Naive B cell (primary cell): ENCODE measurements at places on chromosomes 5 and 9. TPM values are rescaled to one million over a fixed set of nuclear protein-coding genes. Genes with fewer than 3 reads are reported as not detected.

Gene FSTL4
- not detected for polyA plus RNA-seq

DNA sequence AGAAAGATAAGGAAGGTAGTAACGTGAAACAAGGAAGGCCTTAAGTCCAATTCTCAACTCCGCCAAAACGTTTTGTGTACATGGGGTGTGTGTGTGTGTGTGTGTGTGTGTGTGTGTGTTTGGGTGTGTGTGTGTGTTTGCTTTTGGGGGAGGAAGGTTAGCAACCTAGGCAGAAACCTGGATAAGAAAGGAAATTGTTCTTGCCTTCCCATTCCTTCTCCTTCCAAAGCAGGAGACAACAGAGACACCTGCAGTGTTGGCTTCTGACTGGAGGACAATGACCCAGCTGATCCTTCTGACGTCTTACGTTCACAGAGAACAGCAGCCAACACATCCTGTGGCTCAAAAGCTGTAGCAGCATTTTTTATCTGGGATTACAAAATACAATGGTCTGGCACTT lies 4.1 kb upstream of the CCNG1 start:
- peaks cover 16% of the 10 kb centered on the region for H3K4me1 ChIP-seq
- H3K27me3 ChIP-seq, result peaks cover 15% of the 10 kb centered on the region
- no peak overlapping the region for H3K27ac ChIP-seq
- H3K36me3 ChIP-seq, result no peaks in the 10 kb centered on the region
- no peak for DNase-seq

- no peak for DNase-seq
- H3K4me3 ChIP-seq, result no peak overlapping the region
- H3K27me3 ChIP-seq, result peaks cover 6% of the 10 kb centered on the region
- H3K4me1 ChIP-seq, result no peaks in the 10 kb centered on the region
- H3K27ac ChIP-seq, result no peak overlapping the region
- no peaks in the 10 kb centered on the region for H3K36me3 ChIP-seq
These were observed 36.3 kb upstream of the GFPT2 start for GRCh38 chr5:180389252-180390101.

DNA sequence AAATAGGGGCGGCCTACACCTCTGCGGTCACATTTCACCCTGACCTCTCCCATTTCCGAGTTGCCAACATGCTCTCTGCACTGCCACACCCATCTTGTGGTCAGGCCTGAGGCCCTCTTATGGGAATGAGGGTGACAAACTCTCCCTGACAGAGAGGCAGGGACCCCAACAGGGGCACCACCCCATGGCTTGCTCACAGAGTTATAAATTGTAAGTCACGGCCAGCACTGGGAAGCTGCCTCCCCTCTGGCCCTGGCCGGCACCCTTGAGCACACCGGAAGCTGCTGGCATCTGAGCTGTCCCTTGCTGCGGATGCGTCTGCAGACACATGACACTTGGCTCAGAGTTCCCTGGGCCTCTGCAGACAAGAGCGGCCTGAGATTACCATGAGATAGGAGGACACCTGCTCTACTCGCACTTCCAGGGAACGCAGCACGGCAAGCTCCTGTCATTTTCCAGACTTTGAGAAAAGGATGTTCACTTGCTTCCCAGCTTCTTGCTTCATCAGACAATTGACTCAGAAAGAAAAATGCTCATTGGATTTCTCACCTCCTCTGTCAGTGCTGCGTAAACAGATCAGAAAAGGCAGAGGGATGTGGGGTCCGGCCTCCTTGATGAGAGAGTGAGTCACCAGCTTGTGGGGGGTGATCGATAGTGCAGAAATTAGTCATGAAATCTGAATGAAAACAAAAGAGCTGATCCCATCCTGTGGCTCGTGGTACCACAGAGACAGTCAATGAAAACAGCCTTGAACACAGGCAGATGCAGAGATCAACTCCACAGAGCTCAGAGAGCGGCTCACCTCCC lies 269.8 kb downstream of the SYK start:
- no peak overlapping the region for H3K27ac ChIP-seq
- H3K4me3 ChIP-seq, result no peak overlapping the region
- H3K4me1 ChIP-seq, result no peaks in the 10 kb centered on the region
- H3K27me3 ChIP-seq, result no peaks in the 10 kb centered on the region
- DNase-seq, result no peak

DNA sequence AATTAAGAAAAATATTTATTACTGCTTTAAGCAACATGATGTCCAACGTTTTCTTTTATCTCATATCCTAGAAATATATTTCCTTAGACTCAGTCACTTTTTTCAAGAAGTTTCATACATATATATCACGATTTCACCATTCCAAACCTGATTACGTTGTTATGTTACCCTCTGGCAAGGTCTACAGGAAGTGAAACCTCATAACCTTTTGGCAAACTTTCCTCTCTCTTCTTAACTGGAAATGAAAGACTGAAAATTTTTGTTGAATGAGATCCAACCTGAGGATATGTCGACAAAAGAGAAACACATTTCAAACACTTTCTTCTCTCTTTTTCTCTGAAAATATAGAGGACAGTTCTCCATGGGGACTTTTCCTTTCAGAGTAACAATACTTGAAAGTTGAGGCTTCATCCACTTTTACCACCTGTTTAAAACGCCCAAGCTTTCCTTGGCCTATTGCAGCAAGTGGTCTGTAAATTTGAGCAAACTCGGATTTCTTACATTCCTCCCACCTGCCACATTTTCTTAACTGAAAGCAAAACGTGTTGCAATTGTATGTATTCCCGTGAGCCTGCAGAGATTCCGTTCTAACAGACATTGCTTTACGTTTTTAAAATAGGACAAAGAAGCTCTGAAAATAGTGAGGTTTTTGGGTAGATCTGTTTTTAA lies 298.1 kb downstream of the CETN3 start:
- H3K27ac ChIP-seq, result no peak overlapping the region
- no peaks in the 10 kb centered on the region for H3K36me3 ChIP-seq
- no peaks in the 10 kb centered on the region for H3K4me1 ChIP-seq
- peaks cover 6% of the 10 kb centered on the region for H3K27me3 ChIP-seq
- H3K4me3 ChIP-seq, result no peak overlapping the region
